ENCODE measurements at places on chromosomes 6 and 20.

DNA sequence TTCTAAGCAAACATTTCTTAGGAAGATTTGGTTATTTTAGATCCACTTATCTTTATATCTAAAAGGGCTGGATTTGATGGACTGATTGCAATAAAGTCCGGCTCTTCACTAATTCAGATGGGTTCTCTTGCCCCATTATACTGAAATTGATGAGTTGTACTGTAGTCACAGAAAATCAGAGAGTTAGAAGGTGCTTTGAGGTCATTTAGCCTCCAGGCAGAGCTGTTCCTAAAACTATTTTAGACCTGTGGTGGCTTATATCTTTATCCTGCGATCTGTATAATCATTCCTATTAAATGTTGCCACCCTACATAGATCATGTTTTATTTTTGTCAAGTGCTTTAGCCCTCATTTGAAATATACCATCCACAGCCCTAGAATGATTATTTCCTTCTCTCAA lies 61.3 kb upstream of the ATXN1 start:
- H3K4me3 ChIP-seq: no peak overlapping the region
- no peaks in the 10 kb centered on the region for H3K36me3 ChIP-seq
- DNase-seq: no peak
- H3K4me1 ChIP-seq: peaks cover 16% of the 10 kb centered on the region
- no peak overlapping the region for H3K27ac ChIP-seq

- no peak overlapping the region for H3K27ac ChIP-seq
- H3K4me3 ChIP-seq: no peak overlapping the region
- H3K27me3 ChIP-seq: no peaks in the 10 kb centered on the region
- H3K4me1 ChIP-seq: peaks cover 6% of the 10 kb centered on the region
- no peak for DNase-seq
- peaks cover 5% of the 10 kb centered on the region for H3K36me3 ChIP-seq
Measured at GRCh38 chr6:1815827-1816452, 206.2 kb downstream of the FOXC1 start.

DNA sequence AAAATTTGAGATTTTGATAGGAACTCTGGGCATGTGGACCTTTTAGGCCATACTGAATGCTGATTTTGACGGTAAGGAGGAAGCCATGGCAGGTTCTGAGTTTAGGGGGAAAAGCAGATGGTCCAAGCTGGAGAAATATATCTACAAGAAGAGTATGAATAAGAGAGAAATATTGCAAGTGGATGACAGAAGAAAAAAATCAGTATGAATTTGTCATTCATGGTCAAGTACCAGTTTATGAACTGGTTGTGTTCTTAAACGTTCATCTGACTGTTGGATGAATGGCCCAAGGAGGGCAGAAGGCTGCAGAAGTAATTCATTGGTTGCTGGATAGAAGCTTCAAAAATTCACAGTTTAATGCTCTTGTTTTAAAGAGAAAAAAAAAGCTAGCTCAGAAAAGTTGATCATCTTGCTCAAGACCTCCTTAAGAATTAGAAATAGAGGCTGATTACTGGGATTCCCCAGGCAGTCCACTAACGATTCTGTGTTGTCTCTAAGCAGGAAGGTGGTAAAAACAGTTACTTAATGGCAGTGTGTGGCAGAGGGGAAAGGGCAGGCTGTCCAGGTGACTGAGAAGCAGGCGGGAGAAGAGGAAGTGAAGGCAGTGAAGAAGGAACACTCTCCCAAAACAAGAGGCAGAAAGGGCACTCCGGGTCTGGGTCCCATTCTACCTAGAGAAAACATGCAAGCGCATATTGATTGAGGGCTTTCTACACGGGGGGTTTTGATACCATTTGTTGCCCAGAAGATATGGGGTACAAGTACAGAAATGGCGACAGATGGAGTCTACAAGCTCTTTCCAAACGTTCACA lies 2.0 kb upstream of the DUSP22 start:
- H3K36me3 ChIP-seq: peaks cover 9% of the 10 kb centered on the region
- peak overlapping the region; percentile 81 for H3K27ac ChIP-seq
- no peaks in the 10 kb centered on the region for H3K27me3 ChIP-seq
- peak overlapping the region; percentile 54 for H3K4me3 ChIP-seq
- peaks cover 70% of the 10 kb centered on the region for H3K4me1 ChIP-seq
- DNase-seq: peak; percentile 37

DNA sequence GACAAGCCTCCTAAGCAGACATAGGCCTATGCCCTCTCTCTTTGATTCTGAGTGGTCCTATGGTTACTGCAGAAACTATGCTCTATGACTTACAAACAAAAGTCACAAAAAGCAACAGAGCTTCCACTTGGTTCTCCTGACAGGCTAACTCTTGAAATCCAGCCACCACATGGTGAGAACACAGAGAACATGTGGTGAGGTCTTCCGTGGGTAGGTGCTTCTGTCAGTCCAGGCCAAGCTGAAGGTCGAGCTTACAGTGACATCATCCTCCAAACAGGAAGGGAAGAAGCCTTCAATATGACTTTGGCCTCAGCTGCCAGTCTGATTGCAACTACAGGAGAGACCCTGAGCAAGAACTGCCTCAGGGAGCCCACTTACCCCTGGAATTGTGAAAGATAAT lies 265.5 kb downstream of the TBX18 start:
- no peaks in the 10 kb centered on the region for H3K27me3 ChIP-seq
- H3K4me1 ChIP-seq: no peaks in the 10 kb centered on the region
- DNase-seq: no peak
- H3K36me3 ChIP-seq: no peaks in the 10 kb centered on the region
- H3K27ac ChIP-seq: no peak overlapping the region

DNA sequence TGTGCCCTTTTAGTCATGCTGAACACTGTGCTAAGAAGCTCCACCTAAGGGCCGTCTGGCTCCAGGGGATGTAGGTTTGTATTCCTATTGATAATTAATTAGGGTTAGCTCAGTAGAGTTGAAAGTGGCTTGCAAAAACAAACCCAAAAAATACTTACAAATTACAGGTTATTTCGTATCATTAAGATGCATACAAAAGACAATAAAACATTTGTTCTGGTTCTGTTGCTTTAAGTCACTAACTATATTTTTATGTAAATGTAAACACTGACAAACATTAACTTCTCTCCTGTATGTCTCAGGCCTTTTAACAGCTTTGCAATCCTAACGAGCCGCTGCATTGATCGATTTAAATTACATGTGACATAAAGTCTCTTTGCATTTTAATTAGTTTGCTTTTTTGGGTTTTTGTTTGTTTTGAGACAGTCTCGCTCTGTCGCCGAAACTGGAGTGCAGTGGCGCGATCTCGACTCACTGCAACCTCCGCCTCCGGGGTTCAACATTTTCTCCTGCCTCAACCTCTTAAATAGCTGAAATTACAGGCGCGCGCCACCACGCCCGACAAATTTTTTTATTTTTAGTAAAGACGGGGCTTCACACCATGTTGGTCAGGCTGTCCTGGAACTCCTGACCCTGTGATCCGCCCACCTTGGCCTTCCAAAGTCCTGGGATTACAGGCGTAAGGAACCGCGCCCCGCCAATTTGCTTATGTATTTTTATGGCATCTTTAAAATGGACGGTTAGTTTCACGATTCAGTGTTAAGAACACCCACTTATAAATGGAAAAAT lies 110.9 kb downstream of the HFE start:
- DNase-seq: no peak
- no peaks in the 10 kb centered on the region for H3K27me3 ChIP-seq
- H3K27ac ChIP-seq: peak overlapping the region; percentile 98
- H3K4me1 ChIP-seq: peaks cover 59% of the 10 kb centered on the region
- peaks cover 53% of the 10 kb centered on the region for H3K36me3 ChIP-seq

DNA sequence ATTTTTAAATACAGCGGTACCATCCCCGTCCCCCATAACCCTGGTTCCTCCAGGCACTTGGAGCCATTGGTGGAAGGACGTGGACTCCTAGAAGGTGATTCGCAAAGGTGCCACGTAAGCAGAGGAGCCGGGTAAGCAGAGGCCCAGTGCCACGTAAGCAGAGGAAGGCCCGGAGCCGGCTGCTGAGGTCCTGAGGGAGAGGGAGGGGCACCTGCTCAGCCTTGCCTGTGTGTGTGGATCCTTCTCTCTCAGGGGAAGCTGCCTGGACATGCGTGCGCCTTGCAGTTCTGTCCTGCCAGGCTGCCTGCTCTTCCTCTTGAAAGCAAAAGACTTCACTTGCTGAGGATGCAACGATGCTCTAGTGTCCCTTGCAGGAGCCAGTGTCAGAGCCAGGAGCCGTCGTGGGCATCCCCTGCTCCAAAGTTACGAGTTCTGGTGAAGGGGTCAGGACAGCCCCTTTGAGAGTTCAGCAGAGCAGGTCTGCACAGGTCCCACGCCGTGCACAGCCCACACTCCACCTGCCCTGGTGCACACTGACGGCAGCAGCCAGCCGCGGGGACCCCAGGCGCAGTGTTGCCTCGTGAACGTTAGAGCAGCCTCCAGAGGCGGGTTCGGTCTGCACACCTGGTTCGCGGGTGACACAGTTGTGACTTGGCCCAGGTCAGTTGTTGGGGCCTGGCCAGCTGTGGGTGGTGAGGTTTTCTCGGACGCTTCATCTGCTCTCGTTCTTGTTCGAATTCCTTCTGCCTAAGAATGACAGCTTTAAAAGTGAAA lies 1.9 kb upstream of the NKAIN4 start:
- peaks cover 70% of the 10 kb centered on the region for H3K27me3 ChIP-seq
- no peaks in the 10 kb centered on the region for H3K36me3 ChIP-seq
- peaks cover 17% of the 10 kb centered on the region for H3K4me1 ChIP-seq
- no peak for DNase-seq

DNA sequence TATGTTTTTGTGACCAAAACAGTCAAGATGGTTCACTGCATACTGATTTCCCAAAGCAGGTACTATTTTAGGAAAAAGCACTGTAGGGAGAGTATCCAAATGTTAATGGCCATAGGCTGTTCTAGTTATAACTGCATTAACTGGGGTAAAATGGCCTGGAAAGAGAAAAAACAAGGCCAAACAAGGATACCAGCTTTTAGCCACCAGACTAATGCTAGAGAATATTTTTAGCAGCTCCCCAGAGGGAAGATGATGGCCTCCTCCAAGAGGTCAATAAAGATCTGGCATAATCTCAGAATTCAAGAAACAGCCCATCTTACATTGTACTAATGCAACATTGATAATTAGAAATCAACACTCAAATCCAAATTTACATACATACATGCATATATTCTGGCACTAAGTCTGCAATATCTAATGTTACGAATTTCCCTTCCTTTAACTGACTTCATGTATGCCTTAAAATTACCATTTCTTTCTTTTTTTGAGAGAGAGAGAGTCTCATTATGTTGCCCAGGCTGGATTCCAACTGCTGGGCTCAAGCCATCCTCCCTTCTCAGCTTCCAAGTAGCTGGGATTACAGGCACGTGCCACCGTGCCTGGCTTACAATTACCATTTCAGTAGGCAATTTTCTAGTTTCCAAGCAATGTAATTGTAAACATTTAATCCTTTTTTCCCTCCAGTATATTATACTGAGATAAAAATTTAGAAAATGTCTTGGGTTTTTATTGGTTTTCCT lies 9.3 kb downstream of the COX7A2 start:
- no peak overlapping the region for H3K27ac ChIP-seq
- H3K27me3 ChIP-seq: no peaks in the 10 kb centered on the region
- no peaks in the 10 kb centered on the region for H3K4me1 ChIP-seq
- H3K36me3 ChIP-seq: peaks cover 12% of the 10 kb centered on the region

DNA sequence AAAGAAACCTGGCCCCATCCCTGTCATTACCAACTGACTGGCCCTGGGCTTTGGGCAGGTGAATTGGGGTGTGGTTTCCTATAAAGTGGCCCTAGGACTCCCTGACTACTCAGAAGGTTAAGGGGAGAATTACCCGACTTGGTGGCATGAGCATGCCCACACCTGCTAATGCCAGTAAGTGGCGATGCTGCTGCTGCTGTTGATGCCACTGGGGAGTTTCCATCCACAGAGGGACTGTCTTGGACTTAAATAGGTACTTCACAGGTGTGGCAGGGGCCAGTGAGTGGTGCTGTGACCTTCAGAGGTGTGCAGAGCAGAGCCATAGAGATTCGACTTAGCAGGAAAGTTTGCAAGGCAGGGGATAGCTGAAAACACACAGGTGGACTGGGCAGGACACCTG lies 32.6 kb upstream of the MDFI start:
- peaks cover 4% of the 10 kb centered on the region for H3K36me3 ChIP-seq
- H3K27me3 ChIP-seq: no peaks in the 10 kb centered on the region

DNA sequence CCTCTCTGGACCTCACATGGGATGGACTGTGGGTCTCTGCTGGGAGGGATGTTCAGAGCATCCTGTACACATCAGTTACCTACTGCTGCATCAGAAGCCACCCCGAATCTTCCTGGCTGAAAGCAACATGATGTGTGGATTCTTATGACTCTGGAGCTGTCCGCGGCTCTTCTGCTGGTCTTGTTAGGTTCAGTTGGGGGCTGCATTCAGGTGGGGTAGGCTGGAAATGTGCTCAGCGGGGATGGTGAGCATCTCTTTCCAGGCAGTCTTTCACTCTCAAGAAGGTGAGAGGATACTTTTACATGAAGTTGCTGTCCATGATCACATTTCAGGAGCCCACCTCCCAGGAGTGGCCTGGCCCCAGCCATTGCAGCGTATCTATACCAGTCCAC lies 5.2 kb upstream of the CST5 start:
- no peaks in the 10 kb centered on the region for H3K4me1 ChIP-seq
- no peaks in the 10 kb centered on the region for H3K27me3 ChIP-seq
- H3K27ac ChIP-seq: no peak overlapping the region
- no peak for DNase-seq

DNA sequence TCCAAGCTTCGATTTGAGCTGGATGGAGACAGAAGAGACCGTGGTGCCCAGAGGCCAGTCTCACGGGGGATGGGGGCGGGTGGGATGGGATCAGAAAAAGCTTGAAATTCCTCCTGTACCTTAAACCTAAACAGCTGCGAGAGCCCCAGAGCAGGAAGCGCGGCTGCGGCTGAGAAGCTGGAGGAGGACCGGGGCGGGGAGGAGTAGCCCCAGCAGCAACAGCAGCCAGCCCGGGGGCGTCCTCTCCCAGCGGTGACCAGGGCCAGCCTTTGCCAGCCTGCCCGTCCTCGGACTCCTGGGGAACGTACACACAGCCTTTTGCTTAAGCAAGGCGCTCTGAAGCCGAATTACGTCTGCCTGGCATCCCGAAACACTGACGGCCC lies 17.4 kb upstream of the PRDM13 start:
- peaks cover 63% of the 10 kb centered on the region for H3K27me3 ChIP-seq
- H3K36me3 ChIP-seq: no peaks in the 10 kb centered on the region
- H3K4me3 ChIP-seq: peak overlapping the region; percentile 89
- H3K27ac ChIP-seq: peak overlapping the region; percentile 51
- H3K4me1 ChIP-seq: peaks cover 13% of the 10 kb centered on the region

DNA sequence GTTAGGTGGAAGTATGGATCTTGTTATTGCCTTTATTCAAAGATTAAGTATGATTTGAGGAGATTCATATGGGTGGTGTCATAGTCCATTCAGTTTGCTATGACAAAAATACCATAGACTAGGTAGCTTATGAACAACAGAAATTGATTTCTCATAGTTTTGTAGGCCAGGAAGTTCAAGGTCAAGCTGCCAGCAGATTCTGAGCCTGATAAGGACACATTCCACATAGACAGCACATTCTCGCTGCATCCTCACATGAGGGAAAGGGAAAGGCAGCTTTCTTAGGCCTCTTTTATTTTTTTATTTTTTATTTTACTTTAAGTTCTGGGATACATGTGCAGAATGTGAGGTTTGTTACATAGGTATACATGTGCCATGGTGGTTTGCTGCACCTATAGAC lies 27.7 kb downstream of the ME1 start:
- no peak overlapping the region for H3K27ac ChIP-seq
- no peaks in the 10 kb centered on the region for H3K27me3 ChIP-seq
- DNase-seq: no peak
- H3K4me3 ChIP-seq: no peak overlapping the region
- H3K36me3 ChIP-seq: no peaks in the 10 kb centered on the region

- no peaks in the 10 kb centered on the region for H3K27me3 ChIP-seq
Measured at GRCh38 chr6:155187106-155187505, 76.7 kb upstream of the CLDN20 start.

- H3K4me1 ChIP-seq: peaks cover 19% of the 10 kb centered on the region
- peak overlapping the region; percentile 31 for H3K27ac ChIP-seq
Measured at GRCh38 chr6:151290877-151291721, 51.3 kb downstream of the AKAP12 start.

GRCh38 chr20:49542514-49542991 lies 25.4 kb downstream of the PTGIS start:
- no peak for DNase-seq
- no peaks in the 10 kb centered on the region for H3K4me1 ChIP-seq
- H3K27ac ChIP-seq: no peak overlapping the region
